ENCODE measurements at places on chromosomes 4 and X.

DNA sequence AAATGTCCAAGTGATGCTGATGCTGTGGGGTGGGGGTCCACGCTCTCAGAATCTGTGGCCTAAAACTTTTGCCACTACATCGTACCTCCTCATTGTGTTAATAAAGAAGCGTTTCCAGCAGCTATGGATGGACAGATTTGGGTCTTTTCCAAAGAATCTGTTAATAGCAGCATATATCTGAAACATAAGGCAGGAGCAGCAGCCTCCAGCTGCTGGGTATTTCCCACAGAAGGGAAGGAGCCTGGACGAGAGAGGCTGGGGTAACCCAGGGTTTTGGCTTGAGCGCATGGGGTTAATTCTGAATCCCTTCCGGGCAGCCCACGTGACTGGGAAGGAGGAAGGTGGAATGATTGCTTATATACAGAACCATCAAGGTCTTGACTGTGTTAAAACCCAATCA, 332.4 kb downstream of the BCOR start:
- DNase-seq, result no peak

DNA sequence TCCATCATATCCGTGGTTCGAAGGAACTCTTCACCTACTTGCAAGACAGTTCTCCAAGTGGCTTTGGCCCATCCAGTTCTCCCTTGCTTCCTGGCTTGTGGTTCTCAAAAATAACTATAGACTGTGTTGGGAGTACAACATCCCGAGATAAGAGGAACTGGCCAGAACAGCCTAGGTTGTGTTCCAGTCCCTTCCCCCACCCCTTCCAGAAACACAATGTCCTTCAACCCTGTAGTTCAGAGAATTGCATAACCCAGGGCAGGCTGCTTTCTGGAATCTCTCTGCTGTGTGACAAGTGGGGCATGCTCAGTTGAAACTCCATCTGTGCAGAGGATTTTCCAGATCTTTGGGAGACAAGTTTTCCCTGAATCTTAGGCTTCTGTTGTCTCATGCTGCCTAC, 206.5 kb downstream of the PCDH10 start:
- no peak for DNase-seq

DNA sequence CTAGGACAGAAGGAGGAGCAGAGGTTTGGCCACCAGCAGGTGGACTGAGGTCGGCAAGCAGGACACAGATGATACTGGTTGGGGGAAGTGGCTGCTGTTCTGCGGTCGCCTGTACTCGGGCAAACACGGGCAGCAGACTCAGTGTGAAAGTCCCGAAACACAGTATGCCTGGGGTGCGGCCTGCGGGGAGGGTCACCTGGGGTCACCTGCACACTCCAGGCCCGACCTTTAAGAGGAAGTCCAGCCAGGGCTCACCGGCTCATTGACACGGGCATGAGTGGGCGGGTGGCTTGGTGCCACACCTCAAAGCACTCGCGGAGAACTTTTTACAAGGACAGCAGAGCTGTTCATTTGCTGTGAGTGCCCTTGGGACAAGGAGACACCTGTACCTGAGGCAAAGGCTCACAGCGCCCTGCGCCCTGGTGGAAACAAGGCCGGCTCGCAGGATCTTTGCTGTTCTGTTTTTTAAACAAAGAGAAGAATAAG, 71.5 kb upstream of the MXD4 start:
- DNase-seq, result no peak

GRCh38 chr4:14008494-14008893, 381.0 kb upstream of the BOD1L1 start:
- DNase-seq, result no peak

- DNase-seq, result no peak
These were observed 5.9 kb upstream of the EIF1AX start for GRCh38 chrX:20147561-20147960.

DNA sequence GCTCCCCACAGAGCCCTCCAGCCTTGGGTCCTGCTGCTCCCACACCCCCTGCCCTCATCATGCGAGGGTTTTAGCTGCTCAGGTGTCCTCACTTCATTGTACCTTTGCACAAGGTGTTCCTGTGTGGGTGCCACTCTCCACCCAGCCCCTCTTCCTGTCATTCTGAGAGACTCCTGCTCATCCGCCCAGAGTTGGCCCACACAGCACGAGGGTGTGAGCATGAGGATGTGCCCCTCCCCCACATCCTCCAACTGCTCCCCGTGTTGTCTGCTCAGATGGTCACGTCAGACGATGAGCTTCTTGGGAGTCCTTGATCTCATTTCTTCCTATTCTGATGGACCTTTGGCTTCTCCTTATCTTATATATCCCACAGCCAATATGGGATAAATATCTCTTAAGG, 53.2 kb downstream of the HTT-AS start:
- no peak for DNase-seq

- no peak for DNase-seq
These were observed at the start of gene DMD for GRCh38 chrX:33211356-33212260. TSS of gene DMD (minus strand) at chrX:33211549. CDS start at chrX:33211312, 237 bp downstream.

DNA sequence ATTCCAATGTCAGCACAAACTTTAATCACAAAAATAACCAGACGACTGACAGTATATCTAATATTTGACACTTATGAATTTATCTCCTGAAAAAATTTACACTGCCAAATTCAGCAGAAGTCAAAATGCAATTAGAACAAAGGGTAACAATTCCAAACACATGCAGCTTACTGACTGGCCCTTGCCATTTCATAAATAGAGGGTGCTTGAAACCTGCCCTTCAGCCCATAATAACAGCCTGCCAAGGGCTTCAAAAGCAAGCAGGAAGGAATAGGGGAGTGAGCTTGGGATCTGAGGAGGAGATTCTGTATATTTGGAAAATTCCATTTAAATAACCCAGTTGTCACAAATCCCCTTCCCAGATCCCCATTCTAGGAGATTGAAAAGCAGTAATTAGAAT, 66.1 kb upstream of the IQCM start:
- DNase-seq, result no peak

DNA sequence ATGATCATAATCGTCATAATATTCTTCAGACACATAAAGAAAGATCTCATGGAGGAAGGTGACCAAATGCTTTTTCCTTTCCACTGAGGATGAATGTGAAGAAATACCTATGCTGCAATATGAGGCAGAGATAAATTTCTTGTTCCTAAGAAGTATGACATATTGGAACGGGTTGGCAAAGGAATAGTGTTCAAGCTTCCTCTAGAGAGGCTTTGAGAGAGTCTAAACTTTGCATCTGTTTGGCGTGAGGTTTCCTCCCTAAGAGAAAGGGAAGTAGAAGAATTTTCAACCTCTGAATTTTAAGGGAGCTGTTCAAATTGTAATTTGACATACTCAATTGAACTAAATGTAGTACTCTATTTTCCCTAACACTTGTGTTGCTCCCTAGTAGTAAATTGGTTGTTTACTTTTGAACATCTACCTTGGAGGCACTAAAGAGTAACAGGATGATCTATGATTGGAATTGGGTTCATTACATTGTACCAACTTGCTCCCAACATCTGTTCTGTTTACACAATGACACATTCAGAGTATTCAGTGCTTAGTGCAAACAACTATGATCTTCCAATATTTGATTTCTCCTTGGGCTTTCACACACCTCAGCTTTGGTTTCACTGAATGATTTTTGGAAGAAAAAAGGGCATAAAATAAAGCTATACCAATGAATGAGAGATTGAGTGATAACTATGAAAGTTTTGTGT, 122.0 kb downstream of the CORIN start:
- no peak for DNase-seq

DNA sequence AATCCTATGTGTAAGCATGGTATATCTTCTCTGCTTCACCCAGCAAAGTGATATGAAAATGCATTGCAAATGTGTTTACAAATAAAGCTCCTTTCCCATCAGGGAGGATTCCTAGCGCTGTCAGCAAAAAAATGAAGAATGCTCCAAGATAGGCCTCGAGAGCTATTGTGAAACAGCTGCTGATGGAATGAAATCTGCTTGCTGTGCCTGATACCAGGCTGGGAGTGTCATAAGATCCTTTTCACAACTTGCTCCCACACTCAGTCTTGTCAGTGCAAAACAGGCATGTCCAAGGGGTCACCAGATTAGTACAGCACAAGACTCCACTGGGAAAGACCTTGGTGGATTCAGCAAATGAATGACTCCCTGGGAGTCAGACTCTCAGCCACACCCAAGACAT, 34.1 kb downstream of the HNRNPH2 start:
- DNase-seq, result no peak

DNA sequence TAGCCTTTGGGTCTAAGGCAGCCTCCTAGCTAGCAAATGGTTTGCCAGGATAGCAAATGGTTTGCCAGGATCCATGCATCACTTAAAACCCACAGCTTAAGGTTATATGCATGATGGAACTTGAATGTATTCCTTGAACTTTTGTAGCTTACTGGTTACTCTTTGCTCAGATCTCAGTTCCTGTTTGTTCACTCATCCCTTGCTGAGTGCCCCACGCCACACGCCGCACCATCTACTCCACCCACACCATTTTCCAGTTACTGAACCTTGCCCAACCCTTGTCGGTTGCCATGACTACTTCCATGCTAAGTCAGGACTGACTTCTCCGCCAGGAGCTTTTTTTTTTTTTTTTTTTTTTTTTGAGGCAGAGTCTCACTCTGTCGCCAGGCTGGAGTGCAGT, 29.5 kb upstream of the XIAP start:
- DNase-seq, result peak; percentile 49

DNA sequence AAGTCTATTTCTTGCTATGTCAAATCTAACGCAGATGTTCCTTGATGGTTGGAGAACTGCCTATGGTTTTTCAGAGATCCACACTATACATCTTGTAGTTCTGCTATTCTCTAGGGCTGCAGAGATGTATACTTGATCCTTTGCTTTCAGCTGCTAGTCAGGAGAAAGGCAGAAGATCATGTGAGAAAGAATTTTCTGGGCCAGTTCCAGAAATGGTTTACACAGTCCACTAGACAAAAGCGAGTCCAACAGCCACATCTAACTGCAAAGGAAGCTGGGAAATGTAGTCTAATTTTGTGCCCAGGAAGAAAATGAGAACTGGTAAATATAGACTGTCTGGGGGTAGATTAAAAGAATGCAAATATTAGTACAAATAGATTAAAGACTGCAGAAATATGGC, 394.3 kb upstream of the SLIT2 start:
- no peak for DNase-seq

DNA sequence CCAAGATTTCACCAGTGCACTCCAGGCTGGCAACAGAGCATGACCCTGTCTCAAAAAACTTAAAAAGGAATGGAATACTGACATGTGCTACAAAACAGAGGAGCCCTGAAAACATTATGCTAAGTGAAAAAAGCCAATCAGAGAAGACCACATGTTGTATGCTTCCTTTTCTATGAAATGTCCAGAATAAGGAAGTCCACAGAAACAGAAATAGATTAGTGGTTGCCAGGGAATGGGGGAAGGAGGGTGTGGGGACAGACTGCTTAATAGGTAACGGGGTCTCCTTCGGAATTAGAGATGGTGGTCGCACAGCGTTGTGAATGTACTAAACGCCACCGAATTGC, 30.1 kb upstream of the KIAA0232 start:
- no peak for DNase-seq

DNA sequence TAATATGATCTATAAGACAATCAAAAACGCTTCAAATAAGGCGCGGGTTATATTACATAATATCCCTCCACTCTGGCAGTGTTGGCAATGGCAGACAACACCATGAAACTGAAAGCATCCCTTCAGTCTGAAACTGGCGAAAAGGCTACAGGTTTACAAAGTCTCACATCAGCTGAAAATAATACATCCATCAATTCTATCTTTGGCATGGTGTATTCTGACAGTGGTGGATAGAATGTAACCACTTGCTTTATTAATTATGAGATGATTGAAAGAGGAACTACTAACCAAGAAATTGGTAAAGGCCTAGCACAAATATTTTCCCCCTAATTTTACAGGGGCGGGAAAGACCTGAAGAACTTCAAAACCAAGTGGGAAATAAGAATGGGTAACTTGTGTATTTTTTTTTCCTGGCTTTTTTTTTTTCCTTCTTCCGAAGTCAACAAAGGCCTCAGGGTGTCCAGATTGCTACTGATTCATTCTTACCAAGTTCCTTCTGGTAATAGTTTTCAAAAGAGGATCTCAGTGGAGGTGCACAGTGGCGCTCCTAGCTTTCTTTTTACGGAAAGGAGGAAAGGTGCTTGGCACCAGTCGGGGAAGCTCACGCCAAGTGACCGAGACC, 728 bp downstream of the UBA6 start:
- no peak for DNase-seq

GRCh38 chr4:7448036-7448435, 13.3 kb upstream of the PSAPL1 start:
- no peak for DNase-seq

DNA sequence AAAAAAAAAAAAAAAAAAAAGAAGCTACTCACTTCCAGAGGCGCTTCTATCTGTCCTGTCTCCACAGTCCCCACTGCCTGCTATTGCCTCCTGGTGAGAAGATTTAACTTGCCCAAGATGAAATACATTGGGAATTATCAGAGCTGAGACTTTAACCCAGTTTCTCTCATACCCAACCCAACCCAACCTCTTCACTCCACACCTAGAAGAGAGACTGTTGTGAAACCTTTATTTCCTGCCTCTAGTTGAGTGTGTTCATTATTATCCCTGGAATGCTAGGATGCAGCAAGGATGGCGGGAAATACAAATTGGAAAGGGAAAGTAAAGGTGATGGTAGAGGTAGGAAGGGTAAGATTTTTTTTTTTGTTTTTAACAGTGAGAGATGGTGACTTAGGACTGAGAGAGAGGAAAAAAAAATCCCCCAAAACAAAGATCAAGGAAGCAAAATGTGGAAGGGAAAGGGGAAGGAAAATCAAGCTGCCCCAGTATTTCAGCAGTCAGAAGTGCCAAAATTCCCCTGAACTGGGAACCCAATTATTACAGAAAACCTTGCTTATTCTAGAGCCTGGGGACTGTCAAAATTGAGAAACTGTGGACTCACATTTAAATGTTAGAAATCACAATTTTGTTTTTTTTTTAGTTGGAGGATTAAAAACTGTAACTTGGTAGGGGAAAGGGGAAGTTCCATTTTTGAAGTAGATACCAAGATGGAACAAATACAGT, 253.0 kb downstream of the PTTG2 start:
- DNase-seq, result no peak

GRCh38 chr4:42570221-42570620, 86.7 kb downstream of the ATP8A1 start:
- no peak for DNase-seq

- no peak for DNase-seq
These were observed 16.7 kb downstream of the PAGE4 start for GRCh38 chrX:49845701-49846403.

DNA sequence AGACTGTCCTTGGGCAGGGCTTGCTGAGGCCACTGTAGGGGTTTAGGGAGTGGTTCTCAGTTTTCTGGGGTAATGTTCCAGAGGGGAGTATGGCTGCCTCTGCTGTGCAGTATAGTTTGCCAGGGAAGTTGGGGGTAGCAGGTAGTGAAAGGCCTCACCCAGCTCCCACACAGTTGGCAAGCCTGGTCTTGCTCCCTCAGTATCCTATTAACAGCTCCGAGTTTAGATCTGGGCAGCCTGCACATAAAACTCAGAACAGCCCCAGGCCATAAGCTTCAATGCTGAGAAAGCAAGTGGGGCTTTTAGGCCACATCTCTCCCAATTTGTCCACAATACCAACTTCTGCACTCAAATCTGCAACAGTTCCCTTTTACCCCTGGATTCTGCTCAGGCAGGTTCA, 205.2 kb downstream of the GALNTL6 start:
- no peak for DNase-seq

All from stimulated activated CD4-positive, alpha-beta T cell treated with anti-CD3 and anti-CD28 coated beads, Interleukin-15, amount 100 ng/mL, for 24 hours (primary cell).